Cortex of kidney (tissue), 1 donor: ENCODE measurements at places on chromosomes 6 and 20.

GRCh38 chr20:39492223-39492797 lies 530.2 kb downstream of the DHX35 start:
- DNase-seq: no peak

GRCh38 chr6:111228094-111228493 lies 140.8 kb downstream of the SLC16A10 start:
- no peak for DNase-seq

DNA sequence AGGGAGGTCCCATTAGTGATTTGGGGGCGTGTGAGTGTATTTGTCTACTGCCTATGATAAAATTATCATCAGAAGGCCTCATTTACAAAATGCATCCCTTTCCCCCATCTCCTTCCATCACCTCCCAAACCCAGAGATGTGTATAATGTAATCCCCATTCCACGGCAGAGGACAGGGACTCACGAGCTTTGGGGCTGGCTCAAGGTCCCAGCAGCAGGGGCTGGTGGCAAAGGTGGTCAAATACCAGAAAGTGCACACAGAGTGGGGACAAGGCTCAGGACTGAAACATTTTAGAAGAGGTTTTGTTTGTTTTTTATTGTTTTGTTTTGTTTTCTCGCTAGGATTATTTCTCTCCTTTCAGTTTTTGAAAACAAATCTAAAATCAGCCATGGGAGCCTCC lies 68.5 kb upstream of the TOP1 start:
- DNase-seq: no peak

DNA sequence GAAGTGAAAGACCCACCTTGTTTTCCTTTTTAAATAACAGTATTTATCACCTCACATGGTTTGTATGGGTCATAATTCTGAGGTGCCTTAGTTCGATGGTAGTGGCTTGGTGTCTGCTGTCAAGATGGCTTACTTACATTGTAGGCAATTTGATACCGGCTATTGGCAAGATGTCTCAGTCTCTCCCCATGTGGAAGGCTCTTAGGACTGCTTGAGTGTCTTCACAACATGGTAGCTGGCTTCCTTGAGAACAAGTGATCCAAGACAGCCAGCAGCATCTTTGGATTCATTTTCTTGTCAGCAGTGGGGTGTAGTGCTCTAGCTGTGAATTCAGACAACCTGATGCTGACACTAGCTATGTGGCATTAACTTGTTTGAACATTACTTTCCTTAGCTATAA lies 70.1 kb downstream of the CBFA2T2 start:
- DNase-seq: no peak

GRCh38 chr6:159064477-159064876 lies 19.7 kb upstream of the TAGAP start:
- no peak for DNase-seq

GRCh38 chr6:27687154-27688013 lies 214.5 kb upstream of the ZNF184 start:
- DNase-seq: no peak

- DNase-seq: no peak
Measured at GRCh38 chr6:38283734-38284362, 355.9 kb downstream of the BTBD9 start.

DNA sequence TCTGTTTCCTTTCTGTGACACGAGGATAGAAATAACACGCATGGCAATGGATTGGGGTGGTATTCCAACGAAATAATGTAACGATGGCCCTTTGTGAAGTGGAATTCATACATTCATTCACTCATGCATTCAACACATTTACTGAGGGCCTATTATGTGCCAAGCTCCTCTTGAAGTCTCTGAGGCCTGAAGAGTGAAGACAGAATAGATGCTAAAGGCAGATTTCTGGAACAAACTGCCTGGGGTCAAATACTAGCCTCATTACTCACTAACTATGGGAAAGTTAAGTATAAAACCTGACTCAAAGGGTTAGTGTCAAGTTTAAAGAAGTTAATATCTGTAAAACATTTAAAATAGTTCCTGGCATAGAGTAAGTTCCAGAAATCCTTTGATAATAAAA lies 279.6 kb upstream of the SULF2 start:
- no peak for DNase-seq

DNA sequence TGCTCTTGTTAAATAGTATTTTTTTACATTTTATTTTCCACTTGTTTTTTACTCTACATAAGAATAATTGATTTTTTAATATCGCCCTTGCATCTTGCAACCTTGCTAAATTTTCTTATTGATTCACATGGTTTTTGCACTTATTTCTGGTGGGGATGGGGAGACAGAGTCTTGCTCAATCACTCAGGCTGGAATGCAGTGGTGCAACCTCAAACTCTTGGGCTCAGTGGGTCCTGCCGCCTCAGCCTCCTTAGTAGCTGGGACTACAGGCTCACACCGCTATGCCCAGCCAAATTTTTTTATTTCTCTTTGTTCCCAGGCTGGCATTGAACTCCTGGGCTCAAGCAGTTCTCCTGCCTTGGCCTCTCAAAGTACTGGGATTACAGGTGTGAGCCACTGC lies 30.3 kb downstream of the LIN28B start:
- DNase-seq: no peak

DNA sequence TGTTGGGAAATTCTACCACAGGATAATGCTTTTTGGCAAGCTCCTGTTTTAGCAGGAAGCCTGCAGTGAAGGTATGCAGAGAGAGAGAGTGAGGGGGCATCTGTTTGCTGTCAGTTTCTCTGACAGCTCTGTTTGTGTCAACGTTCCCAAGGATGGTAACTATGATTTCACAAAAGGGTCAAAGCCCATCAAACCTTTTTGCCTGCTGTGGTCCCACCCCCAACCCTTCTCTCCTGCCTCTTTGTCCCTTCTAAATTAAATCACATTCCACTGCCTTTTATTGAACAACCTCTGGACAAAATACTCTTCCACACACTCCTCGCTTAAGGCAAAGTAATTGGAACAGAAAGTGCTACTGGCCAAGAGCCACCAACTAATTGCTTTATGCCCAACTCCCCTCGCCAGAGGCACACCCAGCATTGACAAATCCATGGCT lies 128.3 kb downstream of the TSHZ2 start:
- no peak for DNase-seq

DNA sequence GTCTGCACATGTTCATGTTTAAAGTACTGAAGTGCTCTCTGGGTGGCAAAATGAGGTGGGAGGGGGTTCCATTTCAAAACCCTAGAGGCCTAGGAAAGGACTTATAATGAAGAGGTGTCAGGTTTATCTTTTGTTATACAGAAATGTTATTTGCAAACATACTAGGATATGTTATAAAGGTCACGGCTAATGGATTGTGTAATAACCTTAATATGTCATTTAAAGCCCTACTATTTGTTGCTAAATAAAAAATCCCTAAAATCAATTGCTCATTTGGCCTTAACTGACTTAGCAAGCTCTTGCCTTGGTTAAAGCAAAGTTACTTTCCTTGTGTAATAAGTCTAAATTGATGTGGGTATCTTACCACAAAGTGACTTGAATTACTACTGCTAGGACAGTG lies 8.8 kb downstream of the NKX2-4 start:
- no peak for DNase-seq

- DNase-seq: no peak
Measured at GRCh38 chr20:57787990-57788781, 78.4 kb upstream of the PMEPA1 start.

GRCh38 chr20:12936524-12936923 lies 72.2 kb upstream of the SPTLC3 start:
- no peak for DNase-seq

GRCh38 chr6:88494401-88495140 lies 328.4 kb upstream of the CNR1 start:
- DNase-seq: no peak

- no peak for DNase-seq
Measured at GRCh38 chr6:4698901-4699659, 77.1 kb upstream of the CDYL start.
